ENCODE measurements at places on chromosomes 6 and 20. TPM values are rescaled to one million over a fixed set of nuclear protein-coding genes. Genes with fewer than 3 reads are reported as not detected.

Gene SNAP25
- total RNA-seq, result 6.2 TPM

Gene MARCKS
- 61.9 TPM for total RNA-seq

Gene SIRPG
- total RNA-seq, result 2.5 TPM

Gene TENT5A
- total RNA-seq, result 13.4 TPM

Gene C6orf163
- 4.2 TPM for total RNA-seq

Gene ZBTB22
- total RNA-seq, result 22.9 TPM

Gene CPXM1
- 5.2 TPM for total RNA-seq

Gene EPB41L1
- 230 TPM for total RNA-seq

Gene AGPAT4
- total RNA-seq, result 12.3 TPM

Gene ESR1
- 5.2 TPM for total RNA-seq

Gene SLC32A1
- total RNA-seq, result not detected

Gene TSPYL4
- 25.8 TPM for total RNA-seq

Gene NFATC2
- 10.5 TPM for total RNA-seq

Gene CCN6
- 6.7 TPM for total RNA-seq

Gene TXLNB
- total RNA-seq, result 0.66 TPM

Gene PREX1
- total RNA-seq, result 38.2 TPM

Gene ASIP
- not detected for total RNA-seq

Gene OR12D3
- not detected for total RNA-seq

Gene ADGRF5
- 51.7 TPM for total RNA-seq

Gene KIAA0408
- 2.7 TPM for total RNA-seq

Gene OR2B6
- total RNA-seq, result not detected

All from kidney (tissue), 22 donors.